Right atrium auricular region (tissue), 2 donors: ENCODE measurements at places on chromosomes 2 and 18. TPM values are rescaled to one million over a fixed set of nuclear protein-coding genes. Genes with fewer than 3 reads are reported as not detected.

GRCh38 chr2:73255007-73255644, 21.0 kb downstream of the CCT7 start:
- no peak for DNase-seq

DNA sequence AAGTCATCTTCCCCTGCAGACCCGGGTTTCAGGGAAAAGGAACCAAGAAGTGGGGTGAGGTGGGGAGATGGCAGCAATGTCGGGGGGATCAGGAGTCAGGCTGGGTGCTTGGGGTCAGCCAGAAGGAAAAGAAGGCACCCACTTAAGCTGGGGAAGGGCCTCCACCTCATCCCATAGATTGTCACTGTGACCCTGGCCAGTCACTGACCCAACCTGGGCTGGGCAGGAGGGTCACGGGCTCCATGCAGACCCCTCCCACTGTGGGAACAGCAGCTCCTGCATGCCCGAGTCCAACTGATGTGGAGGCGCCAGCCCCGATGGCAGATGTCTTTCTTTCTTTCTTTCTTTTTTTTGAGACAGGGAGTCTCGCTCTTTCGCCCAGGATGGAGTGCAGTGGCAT, 53.6 kb upstream of the HAAO start:
- no peak for DNase-seq

DNA sequence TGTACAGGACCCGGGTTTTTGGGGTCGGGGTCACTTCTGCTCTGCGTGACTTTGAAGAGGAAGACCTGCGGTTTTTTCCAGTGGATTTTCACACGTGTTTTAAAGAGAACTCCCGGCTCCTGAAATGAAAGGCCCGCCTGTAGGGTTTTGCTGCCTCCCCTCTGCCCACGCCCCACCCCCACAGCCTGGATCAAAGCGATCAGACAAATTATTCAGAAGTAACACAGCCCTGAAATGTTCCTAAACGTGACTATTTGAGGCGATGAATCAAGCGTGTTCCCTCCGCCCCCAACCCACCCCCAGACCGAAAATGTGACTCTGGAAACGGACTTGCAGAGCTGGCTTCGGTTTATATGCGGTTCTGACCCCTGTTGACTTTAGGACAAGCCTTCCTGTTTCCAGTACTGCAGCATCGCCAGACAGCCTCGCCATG, 28.7 kb upstream of the SMIM21 start:
- no peak for DNase-seq

DNA sequence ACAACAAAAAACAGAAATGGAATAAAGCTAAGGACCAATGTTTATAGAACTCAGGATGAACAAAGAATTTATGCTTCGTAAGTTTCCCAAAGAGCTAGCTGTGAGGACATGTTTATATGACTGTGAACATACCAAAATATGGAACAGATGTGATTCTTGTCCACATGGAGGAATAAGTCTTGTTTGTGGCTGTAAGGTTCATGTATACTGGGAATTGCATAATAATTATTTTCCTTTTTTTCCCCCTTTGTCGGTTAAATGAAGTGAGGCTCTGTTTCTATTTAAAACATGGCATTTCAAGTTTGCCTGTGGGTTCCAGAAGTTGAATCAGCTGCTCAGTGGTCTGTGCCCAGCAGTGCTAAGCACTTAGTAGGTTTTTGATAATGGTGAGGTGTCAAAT, 108.1 kb downstream of the FHOD3 start:
- no peak for DNase-seq

DNA sequence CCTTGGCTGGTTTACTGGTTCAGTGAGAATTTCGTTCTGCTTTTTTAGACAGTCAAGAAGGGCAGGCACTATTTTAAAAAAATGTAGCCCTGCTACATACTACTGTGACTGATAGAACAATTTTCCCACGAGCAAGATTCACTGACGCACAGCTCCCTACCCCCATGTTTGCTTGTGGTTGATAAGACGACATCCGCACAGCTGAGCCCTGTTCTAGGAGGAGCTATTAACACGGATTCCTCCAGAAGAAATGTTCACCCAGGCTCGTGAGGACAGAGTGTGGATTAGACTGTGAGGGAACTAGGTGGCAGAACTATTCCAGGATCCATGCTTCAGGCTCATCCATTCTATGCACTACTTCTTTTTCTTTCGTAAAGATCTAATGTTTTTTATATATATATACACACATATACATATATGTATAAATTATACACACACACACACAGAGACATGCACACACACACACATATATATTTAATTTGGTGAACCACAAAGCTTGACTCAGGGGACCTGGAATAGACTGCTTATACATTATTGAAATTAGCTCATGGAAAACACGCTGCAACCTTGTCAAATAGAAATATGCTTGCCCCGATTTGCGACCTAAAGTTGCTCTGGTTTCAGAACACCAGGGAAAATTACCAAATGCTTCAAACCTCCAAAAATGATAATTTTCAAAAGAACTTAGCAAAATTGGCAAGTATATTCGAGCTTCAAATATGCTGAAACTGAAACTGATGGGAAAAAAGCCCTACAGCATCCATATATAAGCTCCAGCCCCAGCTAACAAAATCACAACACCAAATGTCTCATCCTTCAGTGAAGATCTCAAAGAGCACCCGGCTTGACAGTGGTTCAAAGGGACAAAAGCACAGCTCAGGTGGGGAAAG, 370.4 kb downstream of the SOCS6 start:
- DNase-seq = no peak

- DNase-seq = no peak
Measured at GRCh38 chr2:179239195-179239594, 25.4 kb downstream of the SESTD1 start.

The SPATA3 gene
- total RNA-seq = not detected

DNA sequence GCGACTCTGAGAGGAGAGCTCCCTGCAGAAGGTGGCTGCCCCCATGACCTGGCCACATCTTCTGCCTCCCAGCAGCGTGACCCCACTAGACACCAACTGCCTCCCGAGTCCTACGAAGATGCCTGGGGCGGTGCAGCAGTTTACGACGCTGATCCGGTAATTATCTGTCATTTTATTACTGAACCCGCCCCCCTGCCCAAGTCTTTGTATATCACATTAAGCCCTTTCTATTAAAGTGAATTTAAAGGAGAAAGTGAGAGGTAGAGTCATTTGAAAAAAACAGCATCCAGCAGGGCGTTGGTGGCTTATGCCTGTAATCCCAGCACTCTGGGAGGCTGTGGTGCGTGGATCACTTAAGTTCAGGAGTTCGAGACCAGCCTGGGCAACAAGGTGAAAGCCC, 33.4 kb downstream of the ABCG8 start:
- no peak for DNase-seq

DNA sequence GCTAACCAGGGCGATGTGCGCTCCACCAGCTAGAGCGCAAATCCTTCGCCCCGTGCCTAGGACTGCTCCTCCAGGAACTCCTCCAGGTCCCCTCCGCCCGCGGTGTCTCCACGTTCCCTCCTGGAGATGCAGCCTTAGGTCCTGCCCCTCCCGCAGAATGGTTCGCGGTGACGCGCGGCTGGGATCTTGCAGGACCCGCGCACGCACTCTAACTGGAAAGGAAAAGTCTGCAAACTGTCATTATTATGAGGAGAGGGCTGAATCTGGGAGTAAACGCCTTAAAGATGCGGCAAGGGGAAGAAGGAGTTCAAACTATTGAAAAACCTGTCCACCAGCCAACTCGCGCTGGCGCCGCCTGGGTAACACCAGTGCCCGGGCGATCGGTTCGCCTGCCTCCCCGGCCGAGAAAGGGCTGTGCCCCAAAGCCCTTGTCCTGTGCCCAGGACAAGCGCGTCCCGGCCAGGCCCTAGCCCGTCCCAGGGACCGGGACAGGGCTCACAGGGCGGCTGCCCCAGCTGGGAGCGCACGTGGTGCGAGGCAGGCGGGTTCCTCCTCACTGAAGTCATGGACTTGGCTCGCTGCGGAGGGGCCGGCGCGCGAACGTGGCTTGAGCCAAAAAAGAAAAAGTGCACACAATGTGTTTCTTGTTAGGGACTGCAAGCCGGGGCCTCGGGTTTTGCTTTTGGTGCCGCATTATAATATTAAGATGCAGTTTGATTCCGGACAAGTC, 5.5 kb upstream of the ID2 start:
- peak; percentile 97 for DNase-seq

DNA sequence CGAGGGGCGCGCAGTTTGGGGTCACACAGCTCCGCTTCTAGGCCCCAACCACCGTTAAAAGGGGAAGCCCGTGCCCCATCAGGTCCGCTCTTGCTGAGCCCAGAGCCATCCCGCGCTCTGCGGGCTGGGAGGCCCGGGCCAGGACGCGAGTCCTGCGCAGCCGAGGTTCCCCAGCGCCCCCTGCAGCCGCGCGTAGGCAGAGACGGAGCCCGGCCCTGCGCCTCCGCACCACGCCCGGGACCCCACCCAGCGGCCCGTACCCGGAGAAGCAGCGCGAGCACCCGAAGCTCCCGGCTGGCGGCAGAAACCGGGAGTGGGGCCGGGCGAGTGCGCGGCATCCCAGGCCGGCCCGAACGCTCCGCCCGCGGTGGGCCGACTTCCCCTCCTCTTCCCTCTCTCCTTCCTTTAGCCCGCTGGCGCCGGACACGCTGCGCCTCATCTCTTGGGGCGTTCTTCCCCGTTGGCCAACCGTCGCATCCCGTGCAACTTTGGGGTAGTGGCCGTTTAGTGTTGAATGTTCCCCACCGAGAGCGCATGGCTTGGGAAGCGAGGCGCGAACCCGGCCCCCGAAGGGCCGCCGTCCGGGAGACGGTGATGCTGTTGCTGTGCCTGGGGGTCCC, at the start of gene ITGA4:
Gene ITGA4, plus strand, starts transcription at position 266 of the 620 bp plus-strand sequence. Its CDS starts 269 bp downstream, at position 535.
- DNase-seq = no peak

- DNase-seq = peak; percentile 74
Measured at GRCh38 chr18:48540251-48541025, 1.6 kb downstream of the CTIF start.

DNA sequence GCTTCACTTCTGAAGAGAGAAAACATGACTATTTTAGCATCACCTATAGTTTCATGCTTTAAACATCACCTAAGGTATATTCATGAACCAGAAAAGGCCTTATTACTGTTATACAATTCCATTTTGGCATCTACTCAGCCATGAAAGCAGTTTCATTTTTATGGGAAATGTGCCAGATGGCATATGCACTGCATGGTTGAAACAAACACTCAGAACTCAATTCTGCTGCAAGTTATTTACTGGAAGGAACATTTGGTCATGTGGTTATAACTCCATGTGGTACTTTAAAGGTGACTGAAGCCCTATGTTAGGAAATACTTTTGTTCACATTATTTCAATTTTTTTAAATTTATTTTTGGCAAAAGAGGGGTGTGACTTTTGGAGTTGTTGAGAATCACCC, 287.5 kb upstream of the CRIM1 start:
- no peak for DNase-seq

- no peak for DNase-seq
Measured at GRCh38 chr2:205531489-205532148, 150.7 kb upstream of the NRP2 start.

DNA sequence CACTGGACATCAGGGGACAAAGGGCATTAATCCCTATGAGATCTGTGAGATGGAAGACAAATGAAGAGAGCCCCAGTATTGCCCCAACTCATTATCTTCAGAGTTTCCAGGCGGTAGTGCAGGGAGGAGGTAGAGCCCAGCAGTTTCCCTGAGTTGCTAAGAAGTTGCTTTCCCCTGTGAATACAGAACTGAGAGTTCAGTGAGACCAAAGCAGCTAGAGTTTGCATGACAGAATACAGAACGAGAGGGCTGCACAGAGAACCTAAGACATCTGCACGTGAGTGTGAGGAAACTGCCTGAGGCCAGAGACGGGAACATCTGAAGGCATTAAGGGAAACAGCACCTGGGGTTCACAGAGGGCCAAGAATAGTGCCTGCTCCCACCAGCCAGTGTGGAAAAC, 18.1 kb upstream of the PGAP1 start:
- DNase-seq = no peak

GRCh38 chr2:115194623-115195022, 752.2 kb downstream of the DPP10 start:
- no peak for DNase-seq

GRCh38 chr2:230124235-230124634, 55.5 kb upstream of the SLC16A14 start:
- DNase-seq = no peak

GRCh38 chr18:29712785-29713184, 1329.8 kb downstream of the DSC3 start:
- DNase-seq = no peak

The MYO5B gene
- 7.7 TPM for total RNA-seq

- no peak for DNase-seq
Measured at GRCh38 chr18:34223164-34223892, 1.4 kb downstream of the NOL4 start.
